ENCODE measurements at places on chromosomes 4 and X.
A peak's percentile ranks its signal among the peaks of the same experiment; 100 is the strongest.

DNA sequence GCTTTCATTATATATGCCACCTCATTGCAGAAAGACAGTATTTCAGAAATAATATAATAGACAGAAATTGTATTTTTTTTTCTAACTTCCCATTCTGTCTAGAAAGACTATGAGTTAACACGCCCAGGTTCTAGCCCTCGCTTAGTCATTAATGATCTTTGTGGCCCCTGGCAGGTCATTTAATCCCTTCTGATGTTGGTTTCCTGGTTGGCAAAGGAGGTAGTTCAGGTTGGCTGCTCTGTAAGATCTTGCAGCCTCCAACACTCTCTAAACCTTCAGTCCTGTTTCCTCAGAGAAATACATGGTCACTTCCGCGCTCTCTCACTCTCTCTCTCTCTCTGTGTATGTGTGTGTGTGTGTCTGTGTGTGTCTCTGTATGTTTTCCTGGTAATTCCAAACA lies 156.3 kb upstream of the NOCT start:
- DNase-seq: no peak

- no peak for DNase-seq
Measured at GRCh38 chrX:140065961-140066662, 100.8 kb upstream of the CXorf66 start.

- no peak for DNase-seq
Measured at GRCh38 chrX:39226251-39226650, 425.0 kb downstream of the MID1IP1 start.

GRCh38 chr4:117467404-117467803 lies 382.0 kb upstream of the TRAM1L1 start:
- no peak for DNase-seq

DNA sequence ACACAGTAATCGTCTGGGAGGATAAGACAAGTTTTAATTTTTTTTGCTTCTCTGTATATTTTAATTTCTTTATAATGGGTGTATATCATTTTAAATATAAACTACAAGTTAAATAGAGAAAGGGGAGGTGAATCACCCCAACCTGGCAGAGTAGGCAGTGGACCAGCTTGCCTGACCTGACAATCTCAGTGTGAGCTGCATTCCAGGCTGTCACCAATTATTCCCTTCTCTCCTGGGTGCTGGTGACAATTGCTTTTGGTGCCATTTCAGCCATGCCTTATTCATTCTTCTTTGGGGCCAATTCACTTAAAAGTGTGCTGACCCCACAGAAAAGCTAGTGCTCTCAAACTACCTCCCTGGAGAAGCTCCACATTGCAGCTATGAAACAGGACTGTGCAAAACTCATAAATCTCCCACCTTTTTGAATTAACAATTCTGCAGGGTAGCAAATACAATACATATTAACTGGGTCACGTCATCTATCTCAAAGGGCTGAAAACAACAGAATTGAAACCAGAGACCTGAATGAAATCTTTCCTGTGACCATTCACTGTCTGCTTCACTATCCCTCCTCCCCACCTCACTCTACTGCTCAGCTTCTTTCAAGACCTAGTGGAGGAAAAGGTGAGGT lies 359.0 kb downstream of the HS3ST1 start:
- no peak for DNase-seq

GRCh38 chr4:67911638-67912037 lies 27.8 kb upstream of the TMPRSS11D start:
- no peak for DNase-seq

GRCh38 chr4:14196131-14196530 lies 568.6 kb upstream of the BOD1L1 start:
- peak; percentile 9 for DNase-seq

GRCh38 chr4:152188801-152189200 lies 347.1 kb downstream of the FBXW7 start:
- no peak for DNase-seq

DNA sequence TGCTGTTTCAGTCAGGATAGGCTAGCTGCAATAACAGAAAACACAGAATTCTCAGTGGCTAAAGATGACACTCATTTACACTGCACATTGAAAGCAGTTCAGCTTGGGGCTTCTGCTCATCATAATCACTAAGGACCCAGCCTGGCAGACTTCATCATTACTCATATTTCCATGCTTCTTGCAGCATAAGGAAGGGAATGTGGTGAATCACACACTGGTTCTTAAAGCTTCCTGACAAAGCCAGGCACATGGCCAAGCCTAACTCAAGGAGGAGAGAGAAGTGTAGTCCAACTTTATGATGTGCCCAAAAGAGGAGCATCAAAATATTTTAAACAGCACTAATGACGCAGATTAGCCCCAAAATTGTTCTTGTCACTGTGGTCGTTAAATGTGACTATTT lies 186.5 kb downstream of the BANK1 start:
- peak; percentile 37 for DNase-seq

- DNase-seq: no peak
Measured at GRCh38 chrX:36927712-36928111, 80.5 kb upstream of the FAM47C start.
